Effector CD4-positive, alpha-beta T cell (primary cell): ENCODE measurements at places on chromosomes 2 and 18.

DNA sequence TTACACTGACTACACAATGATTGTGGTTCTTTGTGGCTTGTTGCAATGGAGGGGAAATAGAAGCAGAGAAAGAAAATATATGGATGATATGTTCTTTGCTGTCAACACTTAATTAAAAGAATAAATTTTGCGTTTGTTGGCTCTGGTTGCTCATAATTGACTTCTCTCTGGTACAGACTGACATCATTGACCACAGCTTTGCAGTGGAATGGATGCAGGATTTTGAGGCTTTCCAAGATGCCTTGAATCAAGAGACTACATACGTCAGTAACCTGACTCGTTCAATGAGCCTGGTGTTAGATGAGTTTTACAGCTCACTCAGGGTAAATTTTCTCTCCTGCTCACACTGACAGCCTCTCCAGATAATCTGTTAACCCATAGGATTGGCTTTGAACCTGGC lies 9.9 kb downstream of the GPN1 start:
- DNase-seq, result no peak

- DNase-seq, result no peak
These were observed 25.3 kb upstream of the SEMA4C start for GRCh38 chr2:96895032-96895745.

DNA sequence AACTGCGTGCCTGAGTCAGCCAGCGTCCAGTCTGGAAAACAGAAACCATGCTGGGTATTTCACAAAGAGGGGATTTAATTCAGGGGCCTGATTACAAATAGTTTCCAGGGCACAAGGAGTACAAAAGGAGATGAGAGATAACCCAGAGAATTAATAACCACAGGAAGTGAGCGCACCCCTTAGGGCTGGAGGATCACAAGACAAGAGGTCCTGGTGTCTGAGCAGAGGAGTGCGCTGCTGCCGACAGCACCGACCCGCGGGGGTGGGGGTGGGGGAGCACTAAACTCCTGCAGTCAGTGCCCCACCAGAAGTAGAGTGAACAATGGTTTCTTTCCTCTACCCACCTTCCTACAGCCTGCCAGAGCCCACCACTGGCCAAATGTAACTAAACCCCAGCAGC lies 20.8 kb upstream of the MAL start:
- DNase-seq, result no peak

GRCh38 chr18:46449499-46449898 lies 207.5 kb downstream of the LOXHD1 start:
- DNase-seq, result no peak

- no peak for DNase-seq
These were observed 13.2 kb downstream of the NRP2 start for GRCh38 chr2:205695460-205695991.

DNA sequence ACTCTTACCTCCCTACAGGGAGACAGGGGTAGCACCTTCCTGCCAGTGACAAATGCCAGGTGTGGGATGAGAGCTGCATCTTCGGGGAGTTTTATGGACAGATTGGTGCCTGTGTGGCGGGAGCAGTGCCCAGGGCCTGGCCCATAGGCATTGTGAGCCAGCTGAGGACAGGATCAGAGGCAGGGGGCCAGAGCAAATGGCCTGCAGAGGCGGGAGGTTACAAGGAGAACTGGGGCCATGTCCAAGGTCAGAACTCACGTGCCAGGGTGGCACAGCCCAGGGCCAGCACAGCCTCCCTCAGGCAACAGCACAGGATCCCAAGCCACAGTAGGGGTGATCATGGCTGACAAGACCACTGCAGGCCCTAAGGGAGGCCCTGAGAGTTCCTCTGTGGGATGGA lies 40.2 kb upstream of the MCFD2 start:
- DNase-seq, result no peak

GRCh38 chr2:230899786-230900185 lies 25.3 kb downstream of the GPR55 start:
- DNase-seq, result no peak

DNA sequence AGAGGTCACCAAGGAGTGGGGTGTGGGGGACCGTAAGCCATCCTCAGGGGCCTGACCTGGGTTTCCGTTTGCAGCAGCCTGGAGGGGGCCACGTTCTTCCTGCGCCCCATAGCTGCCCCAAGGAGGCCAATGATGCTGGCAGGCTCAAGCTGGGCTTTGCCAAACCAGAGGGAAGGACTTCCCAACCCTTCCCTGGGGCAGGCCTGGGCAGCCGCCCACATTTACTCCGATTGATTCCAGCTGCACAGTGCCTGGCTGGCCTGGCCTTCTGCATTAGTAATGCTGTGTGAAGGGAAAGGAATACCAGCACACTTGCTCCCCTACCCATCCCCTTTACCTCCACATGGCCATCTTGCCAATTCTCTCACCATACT lies 360.6 kb upstream of the SLC14A2 start:
- DNase-seq, result no peak

- no peak for DNase-seq
These were observed 349.8 kb downstream of the RBM43 start for GRCh38 chr2:150911766-150912280.

GRCh38 chr2:41400088-41400665 lies 647.6 kb upstream of the PKDCC start:
- no peak for DNase-seq

- no peak for DNase-seq
These were observed 47.9 kb upstream of the RAB12 start for GRCh38 chr18:8561123-8561910.

DNA sequence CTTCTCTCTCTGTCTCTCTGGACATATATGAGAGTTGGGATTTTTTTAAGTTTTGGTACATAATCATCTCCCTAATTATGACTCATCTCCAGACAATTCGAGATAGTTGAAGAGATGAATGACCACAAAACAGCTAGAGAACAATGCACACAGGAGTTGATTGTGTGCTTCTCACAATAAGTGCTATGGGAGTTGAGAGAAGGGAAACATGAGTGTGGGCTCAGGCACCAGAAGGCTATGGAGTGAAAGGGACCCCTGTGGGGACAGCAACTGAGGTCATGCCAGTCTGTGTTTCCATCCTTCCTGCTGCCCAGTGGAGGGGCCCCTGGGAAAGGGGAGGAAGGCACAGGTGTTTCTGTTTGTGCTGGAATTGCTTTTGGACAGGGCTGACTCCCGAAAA lies 6.5 kb upstream of the YWHAQ start:
- no peak for DNase-seq

DNA sequence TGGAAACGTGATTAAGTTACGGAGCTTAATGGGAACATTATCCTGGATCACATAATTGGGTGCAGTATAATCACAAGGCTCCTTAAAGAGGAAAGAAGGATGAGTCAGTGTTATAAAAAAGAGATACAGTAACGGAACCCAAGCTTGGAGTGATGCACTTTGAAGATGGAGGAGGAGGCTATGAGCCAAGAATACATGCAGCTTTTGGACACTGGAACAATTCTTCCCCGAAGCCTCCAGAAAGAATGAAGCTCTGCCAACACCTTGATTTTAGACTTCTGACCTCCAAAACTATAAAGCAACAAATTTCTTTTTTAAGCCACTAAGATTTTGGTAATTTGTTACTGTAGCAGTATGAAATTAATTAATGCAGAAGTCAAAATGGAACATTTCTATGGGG lies 85.1 kb downstream of the CDH7 start:
- DNase-seq, result no peak

DNA sequence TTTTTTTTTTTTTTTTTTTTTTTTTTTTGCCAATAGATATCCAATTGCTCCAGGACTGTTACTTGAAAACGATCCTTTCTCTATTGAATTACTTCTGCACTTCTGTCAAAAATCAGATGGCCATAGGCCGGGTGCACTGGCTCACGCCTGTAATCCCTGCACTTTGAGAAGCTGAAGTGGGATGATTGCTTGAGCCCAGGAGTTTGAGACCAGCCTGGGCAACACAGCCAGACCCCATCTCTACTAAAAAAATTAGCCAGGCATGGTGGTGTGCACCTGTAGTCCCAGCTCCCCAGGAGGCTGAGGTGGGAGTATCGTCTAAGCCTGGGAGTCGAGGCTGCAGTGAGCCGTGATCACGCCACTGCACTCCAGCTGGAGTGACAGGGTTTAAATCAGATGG lies 4.3 kb upstream of the CHCHD5 start:
- no peak for DNase-seq

- DNase-seq, result no peak
These were observed 552.8 kb upstream of the PKDCC start for GRCh38 chr2:41495050-41495449.

GRCh38 chr2:102112692-102113665 lies 29.6 kb upstream of the IL1R1 start:
- no peak for DNase-seq

DNA sequence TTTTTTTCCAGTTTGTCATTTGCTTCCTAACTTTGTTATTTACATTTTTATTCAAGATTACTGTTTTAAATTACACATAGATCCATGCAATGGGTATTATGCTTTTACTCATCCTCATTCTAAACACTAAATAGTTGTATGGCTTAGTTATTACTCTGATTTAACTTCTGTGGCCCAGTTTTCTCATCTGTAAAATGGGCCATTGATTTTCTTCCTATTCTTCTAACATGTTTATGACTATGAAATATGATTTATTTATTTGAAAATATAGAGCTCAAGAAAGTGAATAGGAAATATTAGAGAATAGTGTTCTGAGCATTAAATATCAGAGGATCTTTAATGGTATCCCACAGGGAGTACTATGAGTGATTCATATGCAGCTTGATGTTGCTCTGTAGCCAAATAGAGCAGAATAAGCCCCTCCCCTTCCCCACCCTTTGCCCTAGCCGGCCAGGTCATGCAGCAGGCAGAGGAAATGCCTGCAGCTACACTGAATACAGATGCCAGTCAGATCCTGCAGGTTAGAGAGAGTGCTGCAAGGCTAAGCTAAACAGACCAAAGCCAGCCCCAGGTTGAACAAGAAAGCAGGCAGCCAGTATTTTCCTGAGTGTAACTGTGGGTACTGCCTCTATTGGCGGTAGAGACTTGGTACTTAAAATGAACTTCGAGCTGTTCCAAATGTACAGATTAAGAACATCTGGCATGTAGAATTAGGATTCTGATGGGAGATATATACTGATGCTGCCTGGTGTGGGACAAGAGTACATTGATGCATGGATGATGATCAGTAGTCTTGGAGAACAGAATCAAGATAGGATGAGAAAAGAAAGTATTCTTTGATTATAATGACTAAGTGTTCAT lies 11.7 kb upstream of the ACYP2 start:
- no peak for DNase-seq
